Calu3 (cell line): ENCODE measurements at places on chromosomes 6 and 20. TPM values are rescaled to one million over a fixed set of nuclear protein-coding genes. Genes with fewer than 3 reads are reported as not detected.

Gene HMGCLL1
- not detected in 2 replicates for total RNA-seq

Gene GSTA1
- total RNA-seq = 0.37 TPM in 1 of 2 replicates, not detected in the other

Gene CST2
- not detected in 2 replicates for total RNA-seq

Gene PTCHD4
- total RNA-seq = not detected in 2 replicates

- no peaks in the 10 kb centered on the region for H3K4me1 ChIP-seq
- no peak for DNase-seq
- no peak overlapping the region for H3K27ac ChIP-seq
- H3K4me3 ChIP-seq = no peak overlapping the region
- H3K27me3 ChIP-seq = peaks cover 20% of the 10 kb centered on the region
Observed at GRCh38 chr20:23873370-23874015, 6.1 kb downstream of the CST5 start.

DNA sequence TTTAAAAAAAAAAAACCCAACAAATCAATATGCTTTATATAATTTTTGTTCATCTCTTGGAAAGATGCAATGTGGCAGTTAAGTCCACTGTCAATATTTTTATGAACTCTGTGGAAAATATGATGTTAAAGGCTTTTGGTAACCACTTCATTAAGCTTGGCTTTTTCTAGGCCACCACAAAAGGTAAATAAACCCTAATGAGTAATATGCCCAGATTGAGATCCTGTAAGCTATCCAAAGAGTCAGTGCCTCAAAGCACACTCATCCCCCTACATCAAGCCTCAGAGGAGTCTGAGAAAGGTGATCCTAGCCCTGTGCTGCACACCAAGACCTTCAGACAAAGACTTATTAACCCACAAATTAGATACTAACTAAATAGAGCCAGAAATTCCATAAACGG is 121.1 kb downstream of the CDC5L start:
- H3K4me1 ChIP-seq = no peaks in the 10 kb centered on the region
- H3K27me3 ChIP-seq = peaks cover 47% of the 10 kb centered on the region
- H3K4me3 ChIP-seq = no peak overlapping the region
- H3K27ac ChIP-seq = no peak overlapping the region

DNA sequence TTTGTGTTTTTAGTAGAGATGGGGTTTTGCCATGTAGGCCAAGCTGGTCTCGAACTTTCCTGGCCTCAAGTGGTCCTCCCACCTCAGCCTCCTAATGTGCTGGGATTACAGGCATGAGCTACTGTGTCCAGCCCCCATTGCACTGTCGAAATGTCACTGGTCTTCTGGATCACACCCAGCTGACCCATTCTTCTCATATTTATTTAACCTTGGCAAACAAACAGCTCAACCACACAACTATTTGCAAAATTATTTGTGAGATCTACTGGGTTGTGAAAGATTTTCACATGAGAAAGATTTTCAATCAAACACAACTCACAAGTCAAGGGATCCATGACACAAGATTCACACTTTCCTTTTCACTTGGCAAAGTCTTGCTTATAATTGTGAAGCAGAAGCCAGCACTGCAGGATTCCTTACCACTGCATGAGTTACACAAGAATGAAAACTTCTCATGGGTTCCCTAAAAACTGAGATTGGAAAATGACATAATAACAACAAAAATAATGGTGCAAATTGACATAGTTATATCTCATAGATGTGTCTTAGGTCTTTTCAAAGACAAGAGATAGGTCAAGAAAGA is 2.0 kb upstream of the CST9L start:
- H3K4me3 ChIP-seq = no peak overlapping the region
- H3K27ac ChIP-seq = no peak overlapping the region
- no peaks in the 10 kb centered on the region for H3K36me3 ChIP-seq
- no peak for DNase-seq

DNA sequence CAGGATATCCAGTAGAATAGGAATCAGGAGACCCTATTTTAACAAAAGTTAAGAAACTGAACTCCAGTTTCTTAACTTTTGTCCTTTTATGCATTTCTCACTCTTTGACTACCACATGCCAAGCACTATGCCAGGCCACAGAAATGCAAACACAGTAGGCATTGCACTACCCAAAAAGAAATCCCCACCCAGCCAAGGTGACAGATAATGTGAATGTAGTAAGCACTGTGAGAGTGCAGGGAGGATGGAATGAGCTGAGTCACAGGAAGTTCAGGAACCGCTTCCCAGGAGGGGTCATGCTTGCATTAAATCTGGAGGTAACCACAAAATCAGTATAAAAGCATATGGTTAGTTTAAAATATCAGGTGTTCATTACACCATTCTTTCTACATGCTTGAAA is 20.1 kb upstream of the FAM83C start:
- H3K4me1 ChIP-seq = peaks cover 65% of the 10 kb centered on the region
- peak; percentile 69 for DNase-seq
- peak overlapping the region; percentile 27 for H3K4me3 ChIP-seq
- H3K36me3 ChIP-seq = peaks cover 12% of the 10 kb centered on the region
- no peaks in the 10 kb centered on the region for H3K27me3 ChIP-seq

DNA sequence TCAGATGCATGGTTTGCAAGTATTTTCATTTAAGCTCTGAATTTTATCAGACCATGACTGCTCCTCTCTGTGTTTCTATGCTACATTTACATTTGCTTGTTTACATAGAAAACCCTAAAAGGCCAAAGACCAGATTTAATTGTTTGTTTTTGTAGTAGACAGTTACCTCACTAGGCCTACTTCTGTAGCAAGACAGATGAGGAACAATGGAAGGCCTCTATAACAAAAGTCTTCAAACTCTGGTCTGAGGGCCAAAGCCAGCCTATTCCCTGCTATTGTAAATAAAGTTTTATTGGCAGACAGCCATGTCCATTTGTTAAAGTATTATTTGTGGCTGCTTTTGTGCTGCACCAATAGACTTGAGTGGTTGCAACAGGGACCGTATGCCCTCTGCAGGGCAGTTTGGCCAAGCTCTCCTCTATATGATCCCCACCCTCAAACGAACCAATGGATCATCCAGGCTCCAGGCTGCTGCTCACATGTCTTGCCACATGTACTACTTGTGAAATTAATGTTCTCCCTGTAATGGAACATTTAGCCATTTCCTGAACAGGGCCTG is 182.0 kb downstream of the DOK5 start:
- no peaks in the 10 kb centered on the region for H3K36me3 ChIP-seq
- DNase-seq = no peak
- no peak overlapping the region for H3K27ac ChIP-seq
- peaks cover 77% of the 10 kb centered on the region for H3K27me3 ChIP-seq
- H3K4me1 ChIP-seq = no peaks in the 10 kb centered on the region

DNA sequence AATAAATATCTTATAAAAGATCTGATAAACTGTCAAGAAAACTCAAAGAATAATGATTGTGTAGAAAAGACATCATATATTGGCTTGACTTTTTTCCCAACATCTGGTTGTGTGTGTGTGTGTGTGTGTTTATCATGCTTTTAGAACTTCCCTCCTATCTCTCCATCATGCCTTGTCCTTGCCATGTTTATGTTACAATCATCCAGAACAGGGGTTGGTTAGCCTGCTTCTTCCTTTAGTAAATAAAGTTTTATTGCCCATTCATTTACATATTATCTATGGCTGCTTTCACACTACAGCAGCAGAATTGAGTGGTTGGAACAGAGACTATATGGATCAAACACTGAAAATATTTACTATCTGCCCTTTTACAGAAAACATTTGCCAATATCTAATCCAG is 52.8 kb upstream of the RIPOR2 start:
- H3K4me3 ChIP-seq = peak overlapping the region; percentile 2
- no peaks in the 10 kb centered on the region for H3K27me3 ChIP-seq
- DNase-seq = no peak
- H3K27ac ChIP-seq = peak overlapping the region; percentile 12

DNA sequence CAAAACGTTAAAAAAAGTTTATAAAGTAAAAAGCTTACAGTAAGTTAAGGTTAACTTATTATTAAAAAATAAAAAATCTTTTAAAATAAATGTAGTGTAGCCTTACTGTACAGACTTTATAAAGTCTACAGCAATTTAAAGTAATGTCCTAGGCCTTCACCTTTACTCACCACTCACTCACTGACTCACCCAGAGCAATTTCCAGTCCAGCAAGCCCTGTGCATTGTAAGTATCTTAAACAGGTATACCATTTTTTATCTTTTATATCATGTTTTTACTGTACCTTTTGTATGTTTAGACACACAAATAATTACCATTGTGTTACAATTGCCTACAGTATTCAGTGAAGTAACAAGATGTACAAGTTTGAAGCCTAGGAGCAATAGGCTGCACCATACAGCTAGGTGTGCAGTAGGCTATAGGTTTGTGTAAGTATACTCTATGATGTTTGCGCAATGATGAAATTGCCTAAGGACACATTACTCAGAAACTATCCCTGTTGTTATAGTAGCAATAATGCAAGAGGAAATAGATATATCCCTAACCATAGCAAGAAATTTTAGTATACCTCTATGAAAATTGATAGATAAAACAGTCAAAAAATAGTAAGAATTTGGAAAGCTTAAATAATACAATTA is 39.5 kb downstream of the FBXO5 start:
- H3K27ac ChIP-seq = no peak overlapping the region
- H3K4me1 ChIP-seq = peaks cover 7% of the 10 kb centered on the region
- H3K27me3 ChIP-seq = peaks cover 11% of the 10 kb centered on the region
- H3K36me3 ChIP-seq = no peaks in the 10 kb centered on the region

DNA sequence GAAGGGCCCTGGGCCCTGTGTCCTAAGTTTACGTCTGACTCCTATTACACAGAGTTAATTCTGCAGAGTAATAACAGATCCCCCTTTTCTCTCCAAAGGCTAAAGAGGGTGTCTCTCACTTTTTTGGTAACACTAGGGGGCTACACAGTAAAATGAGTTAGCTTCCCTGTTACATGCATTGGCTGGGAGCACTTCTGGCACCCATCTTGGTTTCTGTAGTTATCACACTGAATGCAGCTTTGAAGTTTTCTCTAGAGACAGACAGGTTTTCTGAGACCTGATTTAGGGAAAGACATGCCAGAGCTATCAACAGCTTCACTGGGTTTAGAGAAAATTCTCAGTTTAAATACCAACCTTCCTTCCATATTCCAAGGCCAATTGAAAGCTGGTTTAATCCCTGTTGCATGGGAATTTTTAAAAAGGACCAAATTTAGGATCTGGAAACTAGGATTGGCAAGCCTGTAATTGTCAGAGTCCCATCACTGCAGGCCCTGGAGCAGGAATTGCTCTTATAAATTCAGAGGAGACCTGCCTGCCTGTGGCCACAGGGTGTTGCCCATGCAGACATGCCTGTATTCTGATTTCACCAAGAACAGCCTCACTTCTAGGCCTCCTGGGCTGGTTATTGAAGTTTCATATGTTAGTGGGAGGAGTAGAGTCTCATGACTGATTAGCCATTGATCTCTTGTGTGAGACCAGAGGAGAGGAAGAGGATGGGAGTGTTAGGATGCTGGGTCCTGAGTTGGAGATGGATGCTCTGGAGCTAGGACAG is 29.4 kb downstream of the RNF8 start:
- H3K27ac ChIP-seq = no peak overlapping the region
- no peaks in the 10 kb centered on the region for H3K36me3 ChIP-seq
- DNase-seq = no peak
- H3K4me3 ChIP-seq = no peak overlapping the region
- H3K4me1 ChIP-seq = no peaks in the 10 kb centered on the region

DNA sequence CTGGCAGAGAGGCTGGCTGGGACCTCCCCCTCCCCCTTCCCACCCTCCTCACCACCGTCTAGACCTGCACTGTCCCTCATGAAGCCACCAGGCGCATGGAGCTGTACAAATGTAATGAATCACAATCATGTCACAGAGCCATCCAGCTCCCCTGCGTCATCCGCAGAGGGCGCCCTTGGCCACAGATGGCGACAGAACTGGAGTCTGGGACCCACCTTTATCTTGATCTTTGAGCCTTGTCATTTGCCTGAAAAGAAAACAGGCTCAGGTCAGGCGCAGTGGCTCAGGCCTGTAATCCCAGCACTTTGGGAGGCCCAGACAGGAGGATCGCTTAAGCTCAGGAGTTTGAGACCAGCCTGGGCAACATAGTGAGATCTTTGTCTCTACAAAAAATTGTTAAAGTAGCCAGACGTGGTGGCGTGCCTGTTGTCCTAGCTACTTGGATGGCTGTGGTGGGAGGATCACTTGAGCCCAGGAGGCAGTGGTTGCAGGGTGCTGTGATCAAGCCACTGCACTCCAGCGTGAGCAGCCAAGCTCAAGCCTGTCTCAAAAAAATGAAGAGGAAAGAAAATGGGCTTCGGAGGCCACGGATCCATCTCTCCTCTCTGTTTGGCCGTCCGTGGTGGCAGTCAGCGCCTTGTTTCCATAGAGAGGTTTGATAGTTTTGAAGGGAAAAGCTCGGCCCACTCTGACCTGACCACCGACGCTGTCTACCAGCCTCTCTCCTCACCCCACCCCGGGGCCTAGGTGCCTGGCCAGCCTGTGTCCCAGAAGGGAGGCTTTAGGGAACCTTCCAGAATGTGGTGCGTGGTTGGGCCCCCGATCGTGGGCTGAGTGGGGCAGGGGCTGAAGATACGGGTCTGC is 6.2 kb downstream of the COL9A3 start:
- H3K4me1 ChIP-seq = peaks cover 24% of the 10 kb centered on the region
- peaks cover 11% of the 10 kb centered on the region for H3K36me3 ChIP-seq
- DNase-seq = peak; percentile 89

DNA sequence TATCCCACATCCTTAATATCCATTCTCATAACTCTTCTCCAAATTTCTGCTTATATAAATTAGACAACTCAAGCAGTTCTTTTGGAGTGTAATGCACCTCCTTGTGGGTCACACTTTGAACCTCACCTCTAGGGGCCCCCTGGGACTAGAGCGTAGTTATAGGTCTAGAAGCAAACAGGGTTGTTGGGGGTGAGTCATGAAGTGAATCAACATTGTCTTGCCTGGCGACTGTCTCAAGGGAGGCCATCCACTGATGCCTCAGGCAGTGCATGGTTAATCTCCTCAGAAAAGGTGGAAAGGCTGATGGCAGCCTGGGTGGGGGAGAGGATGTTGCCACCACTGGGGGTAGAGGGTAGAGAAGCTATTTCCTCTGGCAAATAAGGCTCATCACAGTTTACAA is 129.1 kb downstream of the TNFRSF21 start:
- no peaks in the 10 kb centered on the region for H3K36me3 ChIP-seq
- no peak overlapping the region for H3K4me3 ChIP-seq
- H3K27me3 ChIP-seq = no peaks in the 10 kb centered on the region
- peak overlapping the region; percentile 64 for H3K27ac ChIP-seq
- peaks cover 42% of the 10 kb centered on the region for H3K4me1 ChIP-seq

- H3K4me3 ChIP-seq = peak overlapping the region; percentile 70
- H3K27me3 ChIP-seq = no peaks in the 10 kb centered on the region
- H3K4me1 ChIP-seq = peaks cover 41% of the 10 kb centered on the region
Observed at GRCh38 chr6:35496036-35496840, 641 bp downstream of the TEAD3 start.
